Activated naive CD4-positive, alpha-beta T cell treated with anti-CD3 and anti-CD28 coated beads, Interleukin-2, amount 50 U/mL, for 72 hours (primary cell): ENCODE measurements at places on chromosomes 4 and X. TPM values are rescaled to one million over a fixed set of nuclear protein-coding genes. Genes with fewer than 3 reads are reported as not detected.

DNA sequence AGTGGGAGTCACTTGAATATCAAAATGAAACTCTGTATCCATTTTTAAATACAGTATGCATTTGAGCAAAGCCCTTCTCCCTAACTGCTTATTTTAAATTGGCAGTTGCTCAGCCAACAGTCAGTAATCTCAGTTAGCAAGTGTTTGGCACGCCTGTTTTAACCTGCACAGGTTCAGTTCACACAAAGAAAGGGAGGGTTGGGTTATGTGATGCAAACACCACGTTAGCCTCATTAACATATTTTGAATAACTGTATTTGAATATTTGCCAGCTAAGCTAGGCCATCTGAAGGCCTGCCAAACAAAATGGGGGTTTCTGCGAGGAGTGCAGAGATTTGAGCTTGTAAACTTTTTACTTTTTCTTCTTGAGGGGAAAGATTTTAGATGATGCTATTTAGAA, 19.8 kb downstream of the GAB1 start:
- no peak for DNase-seq

- no peak for DNase-seq
These were observed 17.4 kb downstream of the FAM9C start for GRCh38 chrX:13026877-13027652.

GRCh38 chr4:169330811-169331210, 60.1 kb upstream of the SH3RF1 start:
- DNase-seq: no peak

GRCh38 chr4:86603311-86603885, 9.3 kb downstream of the PTPN13 start:
- DNase-seq: no peak

- no peak for DNase-seq
These were observed 2.8 kb upstream of the CLCN5 start for GRCh38 chrX:49919617-49920016.

- DNase-seq: no peak
These were observed 41.9 kb downstream of the CNOT6L start for GRCh38 chr4:77777135-77777807.

DNA sequence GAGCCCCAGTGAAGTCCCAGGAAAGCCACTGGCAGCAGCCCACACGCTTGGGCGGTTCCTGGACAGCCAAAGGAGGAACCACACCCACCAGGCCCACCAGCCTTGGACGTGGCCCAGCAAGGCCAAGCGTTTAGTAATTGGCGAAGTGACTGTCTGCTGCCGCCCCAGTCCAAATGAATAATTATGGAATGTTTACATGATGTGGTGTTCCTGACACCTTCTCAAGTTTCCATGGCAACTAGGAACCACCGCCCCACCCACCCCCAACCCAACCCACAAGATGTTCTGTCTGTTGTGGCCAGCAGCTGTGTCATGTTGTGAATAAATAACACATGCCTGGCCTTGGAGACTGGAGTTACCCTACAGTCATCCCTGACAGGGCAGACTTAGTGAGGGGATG, 22.3 kb downstream of the APLN start:
- no peak for DNase-seq

GRCh38 chr4:138727731-138728130, 287.9 kb upstream of the NOCT start:
- DNase-seq: no peak

DNA sequence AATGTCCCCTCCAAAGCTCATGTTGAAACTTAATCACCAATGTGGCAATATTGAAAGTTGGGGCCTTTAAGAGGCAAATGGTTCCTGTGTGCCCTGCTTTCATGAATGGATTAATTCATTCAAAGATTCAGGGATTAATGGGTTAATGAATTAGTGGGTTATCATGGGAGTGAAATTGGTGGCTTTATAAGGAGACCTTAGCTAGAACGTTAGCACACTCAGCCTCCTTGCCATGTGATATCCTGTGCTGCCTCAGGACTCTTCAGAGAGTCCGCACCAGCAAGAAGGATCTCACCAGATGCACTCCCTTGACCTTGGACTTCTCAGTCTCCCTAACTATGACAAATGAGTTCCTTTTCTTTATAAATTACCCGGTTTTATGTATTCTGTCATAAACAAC, 2.6 kb upstream of the WDR19 start:
- no peak for DNase-seq

- DNase-seq: no peak
These were observed 8.3 kb upstream of the HAND2 start for GRCh38 chr4:173538148-173538908.

DNA sequence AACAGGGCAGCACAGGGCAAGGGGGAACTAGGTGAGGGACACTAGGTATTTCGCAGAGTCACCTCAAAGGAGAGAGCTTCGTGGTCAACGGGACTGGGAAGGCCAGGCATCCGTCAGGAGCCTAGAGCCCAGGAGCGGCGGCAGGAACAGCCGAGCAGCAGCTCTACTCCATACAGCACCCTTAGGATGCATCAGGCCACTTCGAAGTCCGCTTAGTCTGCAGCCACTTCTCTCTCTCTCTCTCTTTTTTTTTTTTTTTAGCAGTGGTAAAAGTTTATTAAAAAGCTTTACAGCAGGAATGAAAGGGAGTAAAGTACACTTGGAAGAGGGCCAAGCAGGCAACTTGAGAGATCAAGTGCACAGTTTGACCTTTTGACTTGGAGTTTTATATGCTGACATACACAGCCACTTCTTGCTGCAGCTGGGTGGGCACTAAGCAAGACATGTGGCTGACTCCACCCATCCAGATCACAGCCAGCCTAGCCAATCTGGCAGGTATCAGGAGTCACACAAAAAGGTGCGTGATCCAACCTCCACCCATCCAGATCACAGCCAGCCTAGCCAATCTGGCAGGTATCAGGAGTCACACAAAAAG, 209.7 kb upstream of the RADX start:
- no peak for DNase-seq

GRCh38 chr4:86927843-86928395, 6.9 kb upstream of the AFF1 start:
- no peak for DNase-seq

DNA sequence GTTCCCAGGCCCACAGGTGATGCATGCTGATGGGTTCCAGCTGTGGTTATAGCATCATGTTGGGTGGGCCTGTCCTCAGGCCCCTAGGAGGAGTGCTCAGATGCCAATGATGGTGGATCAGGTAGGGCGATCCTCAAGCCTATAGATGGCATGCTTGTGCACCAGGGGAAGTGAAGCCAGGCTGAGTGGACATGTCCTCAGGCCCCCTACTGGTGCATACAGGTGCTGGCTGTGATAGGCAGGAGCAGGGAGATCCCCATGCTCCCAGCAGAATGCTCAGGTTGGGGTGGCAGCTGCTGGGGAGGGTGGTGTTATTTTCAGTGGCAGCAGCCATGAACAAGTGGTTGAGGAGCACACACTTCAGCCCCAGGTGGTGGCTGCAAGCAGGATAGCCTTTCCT, 96.0 kb downstream of the SMARCA1 start:
- no peak for DNase-seq

- no peak for DNase-seq
These were observed 269.7 kb downstream of the HS3ST1 start for GRCh38 chr4:11158971-11159370.

EDA2R gene
- 1.9 TPM for total RNA-seq

TMSB15C gene
- 4.5 TPM for total RNA-seq

MAPK10 gene
- not detected for total RNA-seq

FAT1 gene
- total RNA-seq: 0.02 TPM

CTAG1B gene
- not detected for total RNA-seq

SNX25 gene
- 9.8 TPM for total RNA-seq

POLN gene
- 7.3 TPM for total RNA-seq

ADH1A gene
- not detected for total RNA-seq
